ENCODE measurements at places on chromosomes 6 and 20. TPM values are rescaled to one million over a fixed set of nuclear protein-coding genes. Genes with fewer than 3 reads are reported as not detected.

DNA sequence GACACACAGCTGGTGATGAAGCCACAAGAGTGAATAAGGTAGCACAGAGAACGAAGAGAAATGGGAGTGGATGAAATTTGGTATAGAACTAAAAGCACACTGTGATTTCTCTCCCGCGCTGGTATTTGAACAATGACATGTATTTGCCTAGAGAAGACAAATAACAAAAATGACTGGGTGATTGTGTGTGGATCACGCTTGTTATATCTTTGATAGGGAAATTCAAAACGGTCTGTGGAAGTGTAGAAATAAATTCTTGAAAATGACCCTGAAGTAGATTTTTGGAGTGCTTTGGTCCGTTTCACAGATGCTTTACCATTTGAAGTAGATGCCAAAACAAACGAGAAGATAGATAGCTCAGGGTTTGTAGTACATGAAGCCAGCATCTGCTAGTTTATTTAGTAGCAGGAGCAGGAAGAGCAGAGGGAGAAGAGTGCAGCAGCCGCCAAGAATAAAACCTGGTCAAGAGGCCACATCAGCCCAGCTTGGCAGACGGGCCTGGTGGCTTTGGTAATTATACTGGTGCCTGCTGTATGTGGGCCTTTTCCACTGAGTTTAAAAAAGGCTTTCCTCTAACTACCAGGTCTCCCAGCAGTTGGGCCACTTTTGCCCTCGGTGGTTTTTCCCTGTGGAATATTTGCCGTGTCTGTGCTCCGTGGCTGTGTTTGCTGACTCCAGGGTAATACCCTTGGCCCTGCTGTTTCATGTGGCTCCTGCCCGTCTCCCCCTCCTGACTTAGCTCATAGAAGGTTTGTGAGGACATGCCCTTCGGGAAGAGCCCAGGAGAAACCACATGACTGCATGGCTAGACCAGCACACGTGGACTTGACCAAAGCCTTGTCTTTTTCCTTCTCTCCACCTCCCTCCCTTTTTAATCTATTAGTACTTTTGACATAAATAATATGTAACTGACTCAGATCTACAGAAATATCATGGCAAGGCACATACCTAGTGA is 294.0 kb downstream of the SOX4 start:
- DNase-seq = no peak

Gene PAK5
- not detected for total RNA-seq

DNA sequence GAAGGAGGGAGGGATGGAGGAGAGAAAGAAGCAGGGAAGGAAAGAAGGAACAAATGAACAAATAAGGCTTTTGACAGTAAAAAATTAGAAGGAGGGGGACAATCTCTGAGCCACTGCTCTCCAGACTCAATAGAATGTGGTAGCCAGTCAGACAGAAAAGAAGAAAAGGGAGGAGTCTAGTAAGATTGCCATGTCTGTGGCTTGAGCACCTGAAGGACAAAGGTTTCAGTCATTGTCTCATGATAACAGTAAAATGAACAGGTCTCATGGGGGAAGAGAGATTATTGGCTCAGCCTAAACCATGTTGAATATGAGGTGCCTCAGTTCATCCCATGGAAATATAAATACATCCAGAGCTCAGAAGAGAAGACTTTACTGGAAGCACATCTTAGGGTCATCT is 14.0 kb upstream of the LOC128125822 start:
- no peak for DNase-seq

GRCh38 chr6:73739096-73739495 is 43.1 kb downstream of the CD109 start:
- peak; percentile 59 for DNase-seq

GRCh38 chr6:20403766-20404640 is 2.3 kb downstream of the E2F3 start:
- peak; percentile 56 for DNase-seq

DNA sequence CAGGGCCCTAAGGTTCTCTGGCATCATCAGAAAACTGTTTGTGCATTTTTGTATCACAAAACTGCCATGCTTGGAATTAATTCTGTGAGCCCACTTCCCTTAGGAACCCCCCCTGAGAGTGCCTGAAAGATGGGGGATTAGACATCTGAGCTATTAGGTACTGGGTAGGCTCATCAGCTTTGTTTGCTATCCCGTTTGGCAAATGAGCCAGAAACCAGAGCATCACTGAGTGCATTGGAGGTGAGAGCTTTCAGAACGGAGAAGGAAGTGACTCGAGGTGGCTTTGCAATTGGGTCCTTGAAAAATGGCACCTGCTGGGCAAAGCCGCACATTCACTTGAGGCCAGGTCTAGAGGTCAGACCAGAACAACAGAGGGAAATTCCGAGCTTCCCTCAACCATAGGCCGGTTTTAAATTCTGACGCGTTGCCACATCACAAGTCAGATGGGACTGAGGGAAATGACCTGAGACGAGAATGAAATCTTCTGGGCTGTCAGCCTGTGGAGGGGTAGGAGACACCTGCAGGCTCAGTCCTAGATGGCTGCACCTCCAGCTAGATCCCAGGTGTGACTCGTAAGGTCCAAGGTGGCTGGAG is 8.4 kb upstream of the GLP1R start:
- DNase-seq = no peak

Gene PXDC1
- total RNA-seq = 0.50 TPM

Gene RBBP8NL
- total RNA-seq = not detected

Gene WFDC6
- total RNA-seq = not detected

Gene TSBP1
- total RNA-seq = not detected

Gene SLCO4A1
- total RNA-seq = 0.97 TPM

All from CD4-positive, alpha-beta memory T cell (primary cell).